Right kidney (tissue), 9 donors: ENCODE measurements at places on chromosomes 2 and 18.

DNA sequence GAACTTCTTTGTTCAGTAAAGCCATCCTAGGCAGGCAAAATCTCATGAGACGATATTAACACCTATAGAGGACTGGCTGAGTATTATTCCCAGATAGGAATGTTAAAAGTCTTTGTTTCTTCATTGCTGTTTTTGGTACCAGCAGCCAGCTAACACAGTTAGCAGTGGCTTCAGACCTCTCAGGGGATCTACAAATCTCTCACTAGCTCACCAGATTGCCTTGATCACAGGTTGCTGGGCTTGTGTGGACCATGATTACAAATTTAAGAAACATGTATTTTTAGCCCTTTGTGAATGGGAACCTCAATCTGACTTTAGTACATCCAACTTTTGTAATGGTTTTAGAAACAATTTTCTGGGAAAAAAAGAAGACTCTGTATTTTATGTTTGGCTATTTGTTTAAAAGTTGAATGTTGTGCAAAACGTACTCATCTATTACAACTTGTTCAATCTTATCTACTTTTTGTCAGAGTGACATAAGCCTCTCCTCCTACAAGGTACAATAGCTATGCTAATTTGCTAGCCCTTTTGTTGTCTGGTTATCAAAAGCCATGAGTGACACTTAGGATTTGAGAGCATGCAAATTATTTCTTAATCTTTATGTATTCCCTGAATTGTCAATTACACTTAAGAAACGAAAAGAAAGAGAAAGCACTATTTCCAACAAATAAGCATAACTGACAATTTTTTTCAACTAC, 693.1 kb downstream of the ERBB4 start:
- no peak for DNase-seq

GRCh38 chr18:28007841-28008240, 169.1 kb downstream of the CDH2 start:
- DNase-seq = no peak

- no peak for DNase-seq
Observed at GRCh38 chr2:69692424-69692823, 48.9 kb upstream of the AAK1 start.

DNA sequence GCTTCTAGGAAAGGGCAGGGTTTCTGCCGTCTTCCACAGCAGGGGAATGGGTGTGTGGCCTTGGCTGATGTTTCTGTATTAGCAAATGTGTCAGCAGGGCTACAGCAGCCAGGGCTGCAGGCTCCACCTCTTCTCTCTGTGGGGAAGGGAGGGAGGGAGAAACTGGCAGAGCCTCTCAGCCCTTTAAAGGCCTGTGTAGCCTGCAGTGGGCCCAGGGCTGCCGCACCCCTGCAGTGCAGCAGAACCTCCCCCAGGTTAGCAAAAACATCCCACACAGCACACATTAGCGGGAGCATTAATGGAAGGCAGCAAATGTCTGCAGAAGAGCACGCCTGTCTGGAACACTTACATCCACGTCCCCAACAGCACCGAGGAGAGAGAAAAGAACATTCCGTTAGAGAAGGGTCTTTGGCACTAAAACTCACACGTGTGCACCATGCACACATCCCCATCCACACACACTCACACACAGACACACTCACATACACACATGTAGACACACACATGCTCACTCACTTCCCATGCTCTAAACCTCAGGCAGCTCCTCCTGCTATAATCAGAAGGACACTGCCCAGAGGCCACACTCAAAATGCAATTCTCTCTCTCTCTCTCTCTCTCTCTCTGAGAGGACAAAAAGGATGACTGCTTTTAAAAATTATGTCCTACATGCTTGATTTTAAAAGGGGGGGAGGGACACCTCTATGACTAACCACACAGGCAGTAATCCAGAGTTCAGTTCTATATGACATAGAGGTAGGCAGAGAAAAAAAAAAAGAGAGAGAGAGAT, 24.1 kb downstream of the MRPL35 start:
- peak; percentile 61 for DNase-seq

GRCh38 chr18:35619941-35620340, 38.4 kb downstream of the GALNT1 start:
- DNase-seq = no peak

- DNase-seq = no peak
Observed at GRCh38 chr18:76727589-76727988, 94.8 kb upstream of the ZNF236 start.

GRCh38 chr2:58891828-58892377, 650.8 kb upstream of the FANCL start:
- no peak for DNase-seq

DNA sequence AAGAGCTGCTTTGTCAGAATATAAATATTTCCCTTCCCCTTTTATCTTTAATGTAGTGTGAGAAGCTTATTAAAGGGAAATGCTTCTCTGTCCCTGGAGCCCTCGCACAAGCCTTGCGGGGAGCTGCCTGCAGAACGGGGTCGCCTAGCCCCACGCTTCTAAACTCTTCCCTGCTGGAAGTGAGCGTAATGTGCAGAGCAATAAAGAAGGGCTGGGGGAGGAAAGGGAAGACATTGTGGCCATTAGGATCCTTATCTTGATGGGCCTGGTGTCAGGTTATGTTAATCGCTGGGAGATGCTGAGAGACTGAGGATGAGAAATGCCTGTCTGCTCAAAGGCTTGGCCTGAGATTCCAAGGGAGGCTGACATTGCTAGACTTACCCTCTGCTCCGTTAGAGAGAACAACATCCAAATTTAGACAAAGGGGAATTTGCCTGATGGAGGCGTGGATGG, 18.9 kb upstream of the FZD7 start:
- DNase-seq = peak; percentile 50

- no peak for DNase-seq
Observed at GRCh38 chr2:187118331-187119099, 269.5 kb upstream of the ZSWIM2 start.

- no peak for DNase-seq
Observed at GRCh38 chr2:158756331-158756730, 38.8 kb upstream of the DAPL1 start.

DNA sequence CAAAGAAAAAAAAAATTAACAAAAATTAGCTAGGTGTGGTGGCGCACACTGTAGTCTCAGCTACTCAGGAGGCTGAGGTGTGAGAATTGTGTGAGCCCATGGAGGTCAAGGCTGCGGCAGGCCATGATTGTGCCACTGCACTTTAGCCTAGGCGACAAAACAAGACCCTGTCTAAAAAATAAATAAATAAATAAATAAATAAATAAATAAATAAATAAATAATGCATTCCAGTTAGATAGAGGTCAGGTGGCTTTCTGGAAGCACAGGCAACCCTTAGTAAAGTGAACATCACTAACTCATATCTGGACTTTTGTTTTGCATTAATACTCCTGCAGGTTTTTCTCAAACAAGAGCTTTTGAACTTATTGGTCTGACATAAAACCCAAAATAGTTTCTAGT, 206.8 kb downstream of the L3MBTL4 start:
- DNase-seq = no peak

DNA sequence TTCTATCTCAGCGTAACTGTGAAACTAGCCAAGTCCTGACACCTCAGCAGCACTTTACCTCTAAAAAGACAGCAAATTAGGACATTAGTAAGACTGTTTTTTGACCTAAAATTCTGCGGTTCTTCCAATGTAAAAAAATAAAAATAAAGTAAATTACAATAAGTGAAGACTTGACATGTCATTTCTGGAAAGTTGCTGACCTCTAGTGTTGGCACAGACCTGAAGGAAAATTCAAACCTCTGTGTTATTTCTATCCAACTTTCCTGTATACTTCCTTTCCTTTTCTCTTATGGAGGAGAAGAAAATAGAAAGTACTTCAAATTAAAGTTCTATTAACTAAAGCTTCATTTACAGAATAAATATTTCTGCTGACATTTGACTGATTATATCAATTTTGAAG, 110.6 kb downstream of the TMEM182 start:
- no peak for DNase-seq

GRCh38 chr2:207228402-207228801, 62.7 kb upstream of the KLF7 start:
- no peak for DNase-seq

DNA sequence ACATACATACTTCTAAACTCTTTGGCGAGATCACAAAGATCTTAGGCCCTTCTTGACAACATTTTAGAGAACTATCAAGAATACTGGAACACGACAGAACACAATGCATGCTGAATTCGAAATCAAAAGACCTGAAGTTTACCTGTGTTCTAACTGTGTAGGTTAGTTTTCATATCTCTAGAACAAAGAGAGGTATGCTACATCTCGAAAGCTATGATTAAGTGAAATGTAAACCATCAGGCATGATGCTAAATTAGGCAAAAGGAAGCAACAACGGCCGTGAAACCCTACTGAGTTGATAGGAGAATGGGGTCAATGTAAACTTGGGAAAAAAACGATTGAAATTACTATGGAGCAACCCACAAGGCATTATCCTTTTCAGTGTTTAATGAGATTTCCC, 43.7 kb downstream of the IKZF2 start:
- DNase-seq = no peak
